ENCODE measurements at places on chromosomes 5 and 9. TPM values are rescaled to one million over a fixed set of nuclear protein-coding genes. Genes with fewer than 3 reads are reported as not detected.

GRCh38 chr9:116490321-116490720 is 196.8 kb upstream of the TRIM32 start:
- no peak for DNase-seq

DNA sequence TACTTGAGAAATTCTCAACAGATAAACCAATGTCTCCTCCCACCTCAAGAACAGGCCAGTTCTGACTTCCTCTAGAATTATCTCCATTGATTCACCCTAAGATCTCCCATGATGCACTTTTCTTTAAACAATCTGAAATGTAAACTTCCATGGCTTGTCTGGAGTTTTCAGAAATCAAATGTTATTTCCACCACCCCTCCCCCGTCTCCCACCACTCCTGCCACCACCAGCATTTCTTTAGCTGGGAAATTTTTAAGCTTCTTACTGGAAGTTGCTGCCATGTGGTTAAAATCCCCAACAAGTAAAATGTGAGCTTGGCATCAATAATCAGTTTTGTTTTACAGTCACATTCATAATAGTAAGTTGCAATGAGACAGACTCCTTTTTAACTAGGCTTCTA is 32.8 kb upstream of the BASP1 start:
- DNase-seq = peak; percentile 77

TUBB4B gene
- total RNA-seq = 151 TPM

PCDHAC2 gene
- under 0.01 TPM for total RNA-seq

DNA sequence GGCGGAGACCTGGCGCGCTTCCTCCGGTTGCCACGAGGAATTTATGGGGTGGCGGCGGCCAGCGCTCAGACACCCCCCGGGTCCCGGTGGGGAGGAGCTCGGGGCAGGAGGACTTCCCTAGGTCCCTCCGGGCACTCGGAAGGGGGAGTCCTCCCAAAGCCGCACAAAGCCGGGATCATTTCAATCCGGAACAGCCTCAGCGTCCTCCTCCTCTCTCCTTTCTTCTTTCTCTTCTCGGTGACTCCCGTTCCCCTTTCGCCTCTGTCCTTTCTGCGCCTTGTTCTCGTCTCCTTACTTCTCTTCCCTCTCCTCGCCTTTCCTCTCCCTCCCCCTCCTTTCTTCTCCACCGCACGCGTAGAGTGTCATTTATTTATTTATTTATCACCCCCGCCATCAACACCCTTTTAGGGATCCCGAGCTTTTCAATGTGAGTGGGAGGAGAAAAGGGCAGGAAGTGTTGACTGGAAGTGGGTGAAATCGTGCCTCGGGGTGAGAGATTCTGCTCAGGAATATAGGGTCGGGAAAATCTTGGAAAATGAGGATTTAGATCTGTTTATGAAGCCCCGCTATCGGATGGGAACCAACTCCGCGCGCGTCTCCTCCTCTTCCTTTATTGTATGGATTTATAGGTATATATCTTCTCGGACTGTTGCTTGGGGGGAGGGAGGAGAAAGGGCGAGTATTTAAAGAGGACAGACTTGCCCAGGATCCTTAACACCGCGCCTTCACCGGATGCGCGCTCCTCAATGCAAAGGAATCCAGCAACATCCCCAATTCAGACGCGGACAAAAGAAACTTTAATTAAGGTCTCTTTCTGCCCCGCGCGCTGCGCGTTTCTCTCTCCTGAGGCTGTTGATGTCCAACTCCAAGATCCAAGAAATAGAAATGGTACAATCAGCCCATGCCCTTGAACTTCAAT is 2.0 kb upstream of the ZNF462 start:
- DNase-seq = peak; percentile 52

DNA sequence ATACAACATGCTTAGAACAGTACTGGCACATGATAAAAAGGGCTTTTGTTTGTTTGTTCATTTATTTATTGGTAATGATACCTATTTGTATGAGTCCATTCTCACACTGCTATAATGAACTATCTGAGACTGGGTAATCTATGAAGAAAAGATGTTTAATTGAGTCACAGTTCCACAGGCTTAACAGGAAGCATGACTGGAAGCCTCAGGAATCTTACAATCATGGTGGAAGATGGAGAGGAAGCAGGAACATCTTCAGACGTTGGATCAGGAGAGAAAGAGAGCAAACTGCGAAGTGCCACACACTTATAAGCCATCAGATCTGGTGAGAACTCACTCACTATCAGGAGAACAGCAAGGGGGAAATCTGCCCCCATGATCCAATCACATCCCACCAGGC is 847.7 kb downstream of the CDH18 start:
- no peak for DNase-seq

DNA sequence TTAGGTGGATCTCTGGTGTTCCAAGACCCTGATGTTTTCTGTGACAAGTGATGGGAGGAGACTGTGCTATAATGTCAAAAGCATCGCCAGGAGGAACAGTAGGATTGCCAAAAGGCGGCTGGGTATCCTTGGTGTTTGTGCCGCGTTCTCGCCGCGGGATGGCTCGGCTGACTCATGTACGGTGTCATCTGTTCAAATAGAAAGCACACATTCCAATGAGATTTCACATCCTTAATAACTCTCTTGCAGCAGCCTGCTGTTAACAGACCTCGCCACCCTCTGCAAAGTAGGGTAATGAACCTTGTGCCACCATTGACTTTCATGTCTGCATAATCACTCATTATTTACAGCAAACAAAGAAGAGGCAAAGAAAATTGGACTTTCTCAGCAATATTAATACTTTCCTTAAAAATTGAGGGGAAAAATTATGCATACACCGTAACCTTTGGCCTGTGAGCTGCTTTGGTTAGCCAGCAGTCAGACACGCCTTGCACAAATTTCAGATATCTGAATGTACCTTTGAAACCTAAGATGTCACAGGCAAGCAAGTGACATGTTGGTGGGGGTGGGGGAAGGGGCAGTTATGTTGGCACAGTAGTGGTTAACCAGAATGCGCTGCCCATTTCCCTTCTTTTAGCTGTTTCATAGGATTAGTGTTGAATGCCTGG is 289.4 kb downstream of the EFNA5 start:
- peak; percentile 70 for DNase-seq

DNA sequence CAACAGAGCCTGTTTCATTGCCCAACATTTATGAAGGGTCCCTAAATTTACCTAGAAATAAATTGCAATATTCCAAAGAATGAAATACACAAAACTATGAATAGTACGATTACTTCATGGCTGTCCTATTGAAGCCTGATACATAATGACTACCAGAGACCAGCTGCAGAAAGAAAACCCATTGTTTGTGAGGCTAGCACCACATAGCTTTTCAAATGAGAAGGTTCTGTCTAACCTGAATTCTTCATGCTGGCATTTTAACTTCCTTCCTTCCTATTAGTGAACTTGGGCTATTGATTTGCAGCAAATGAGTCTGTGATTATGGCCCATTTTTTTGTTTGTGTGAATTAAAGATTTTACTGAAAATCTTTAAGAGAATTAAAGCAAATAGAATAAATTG is 47.3 kb downstream of the MEGF10 start:
- DNase-seq = no peak

GRCh38 chr5:157690690-157691433 is 19.5 kb downstream of the C5orf52 start:
- DNase-seq = no peak

- no peak for DNase-seq
These were observed 16.3 kb downstream of the CLTA start for GRCh38 chr9:36207016-36207415.

PDE8B gene
- total RNA-seq = 0.64 TPM

DNA sequence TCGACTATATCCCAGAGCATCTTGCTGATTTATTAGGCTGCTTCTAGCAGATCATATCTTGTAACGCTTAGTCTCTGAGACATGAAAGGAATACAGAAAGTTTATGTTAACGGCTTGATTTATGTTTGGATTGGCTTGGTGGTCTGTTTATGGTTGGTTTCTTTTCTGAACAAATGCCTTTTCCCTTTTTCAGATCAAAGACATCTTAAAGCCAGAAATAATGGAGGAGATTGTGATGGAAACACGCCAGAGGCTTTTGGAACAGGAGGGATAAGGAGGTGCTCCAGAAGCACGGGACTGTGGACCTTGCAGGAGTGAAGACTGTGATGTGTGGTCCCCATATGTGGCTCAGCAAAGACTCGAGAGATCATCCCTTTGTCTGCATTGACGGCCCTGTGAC is 9.9 kb downstream of the EXOSC2 start:
- DNase-seq = no peak

GRCh38 chr5:100842080-100842479 is 61.0 kb downstream of the ST8SIA4 start:
- DNase-seq = no peak

- DNase-seq = no peak
These were observed 587.3 kb downstream of the GABRG2 start for GRCh38 chr5:162654661-162655405.

- no peak for DNase-seq
These were observed 6.1 kb downstream of the IL4 start for GRCh38 chr5:132679717-132680380.

DNA sequence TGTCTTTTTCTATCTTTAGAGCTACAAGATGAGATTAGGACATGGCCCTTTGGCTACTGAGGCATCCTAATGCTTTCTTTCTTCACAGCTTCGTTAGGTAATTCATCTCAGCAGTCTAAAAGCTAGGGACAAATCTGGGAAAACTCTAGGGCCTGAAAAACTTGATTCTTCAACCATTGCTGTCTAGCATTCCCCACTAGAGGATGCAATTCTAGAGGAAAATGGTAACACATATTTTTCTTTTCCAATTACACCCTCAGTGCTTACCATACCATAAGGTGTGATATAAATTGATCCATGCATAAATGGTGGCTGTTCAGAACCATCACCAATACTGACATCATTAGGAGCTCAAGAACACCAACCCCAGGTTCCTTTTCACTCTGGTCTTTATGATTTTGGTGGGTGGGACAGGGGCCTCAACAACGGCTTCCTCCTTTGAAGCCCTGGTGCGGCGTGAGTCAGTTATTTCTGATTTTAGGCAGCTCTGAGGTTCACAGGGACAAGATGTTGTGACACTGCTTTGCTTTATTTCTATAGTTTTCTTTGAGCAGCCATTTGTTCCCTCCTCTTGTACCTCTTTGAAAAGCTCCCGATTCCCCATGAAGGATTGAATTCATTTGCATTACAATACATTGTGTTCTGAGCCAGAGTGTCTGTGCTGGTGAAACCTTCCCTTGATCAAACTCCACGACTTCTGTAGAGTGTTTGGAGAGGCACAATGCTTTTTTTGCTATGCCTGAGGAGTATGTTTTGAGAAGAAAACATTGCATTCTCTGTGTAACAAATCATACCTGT is 526.0 kb upstream of the TRPC7 start:
- no peak for DNase-seq

PTGDS gene
- total RNA-seq = 10.8 TPM

DNA sequence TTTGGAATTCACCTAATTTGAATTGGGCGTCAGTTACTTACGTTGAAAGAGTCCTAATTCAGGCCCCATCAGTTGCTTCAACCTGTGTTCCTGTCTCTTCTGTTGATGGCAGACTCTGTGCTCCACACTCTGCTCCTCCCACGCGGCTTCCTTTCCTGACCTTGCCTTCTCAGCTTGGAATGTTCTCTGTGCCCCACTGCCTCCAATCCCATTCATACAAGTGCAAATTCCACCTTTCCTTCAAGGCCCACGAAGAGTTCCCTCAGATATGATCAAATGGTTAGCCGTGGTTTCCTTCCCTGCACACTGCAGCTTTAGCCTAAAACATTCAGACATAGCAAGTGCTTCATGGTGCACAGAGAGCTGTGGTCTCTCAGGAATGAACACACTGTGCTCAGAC is 65.7 kb downstream of the SREK1 start:
- no peak for DNase-seq

GRCh38 chr5:166354332-166354731 is 1937.1 kb upstream of the WWC1 start:
- DNase-seq = no peak

GRCh38 chr9:34375901-34376595 is 650 bp downstream of the MYORG start:
- no peak for DNase-seq

CRB2 gene
- total RNA-seq = under 0.01 TPM

GRCh38 chr5:407051-407450 is 35.9 kb upstream of the EXOC3 start:
- DNase-seq = no peak

- DNase-seq = peak; percentile 85
These were observed 56.4 kb downstream of the PFDN1 start for GRCh38 chr5:140246378-140247122.

GRCh38 chr9:89010526-89011111 is 19.4 kb downstream of the S1PR3 start:
- DNase-seq = no peak

DNA sequence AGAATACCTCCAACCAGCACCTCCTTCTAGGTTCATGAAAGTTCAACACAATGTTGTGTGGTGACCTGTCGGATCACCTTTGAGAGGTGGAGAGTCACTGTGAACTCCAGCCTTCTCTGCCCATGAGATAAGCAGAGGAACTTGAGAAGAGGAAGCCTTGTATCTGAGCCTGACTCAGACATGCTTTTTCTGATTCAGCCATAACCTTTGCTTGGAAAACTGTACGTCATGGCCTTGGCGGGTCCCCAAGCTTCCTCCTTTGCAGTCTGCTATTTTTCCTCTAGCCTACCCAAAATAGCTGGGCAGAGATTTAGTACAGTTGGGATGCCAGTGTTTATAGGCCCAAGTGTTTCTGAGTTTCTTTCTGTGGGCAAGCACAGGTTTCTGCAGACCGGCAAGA is 274.7 kb downstream of the CETN3 start:
- peak; percentile 45 for DNase-seq

GRCh38 chr5:147887930-147888329 is 9.4 kb downstream of the SCGB3A2 start:
- DNase-seq = no peak

ENHO gene
- total RNA-seq = not detected

DNA sequence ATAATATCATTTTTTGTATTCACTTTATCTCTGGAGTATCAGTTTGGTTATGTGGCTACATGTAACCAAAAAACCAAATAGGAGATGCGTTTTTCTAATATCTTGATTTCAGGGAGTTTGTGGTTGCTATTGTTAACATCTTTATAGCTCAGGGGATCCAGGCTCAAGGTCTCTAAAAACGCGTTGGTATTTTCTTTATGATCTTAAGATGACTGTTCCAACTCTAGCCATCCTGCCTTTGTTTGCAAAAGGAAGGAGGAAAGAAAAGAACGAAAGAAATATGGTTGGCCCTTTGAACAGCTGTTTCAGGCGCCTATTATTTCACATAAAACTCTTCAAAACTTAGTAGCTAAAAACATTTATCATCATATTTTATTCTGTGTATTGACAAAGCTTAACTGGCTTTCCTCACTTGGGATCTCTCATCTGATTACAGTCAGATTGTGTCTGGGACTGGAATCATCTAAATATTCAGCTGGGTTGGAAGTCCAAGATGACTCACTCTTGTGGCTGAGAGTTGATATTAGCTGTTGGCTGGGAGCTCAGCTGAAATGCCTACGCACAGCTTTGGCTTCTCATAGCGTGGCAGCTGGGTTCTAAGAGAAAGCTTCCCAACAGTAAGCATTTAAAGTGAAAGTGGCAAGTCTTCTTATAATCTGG is 60.1 kb downstream of the FAM174A start:
- DNase-seq = peak; percentile 95

GRCh38 chr9:124849801-124850200 is 3.5 kb upstream of the WDR38 start:
- peak; percentile 85 for DNase-seq

All from fibroblast of villous mesenchyme (primary cell).